ENCODE measurements at places on chromosomes 7 and 10.
A peak's percentile ranks its signal among the peaks of the same experiment; 100 is the strongest.

DNA sequence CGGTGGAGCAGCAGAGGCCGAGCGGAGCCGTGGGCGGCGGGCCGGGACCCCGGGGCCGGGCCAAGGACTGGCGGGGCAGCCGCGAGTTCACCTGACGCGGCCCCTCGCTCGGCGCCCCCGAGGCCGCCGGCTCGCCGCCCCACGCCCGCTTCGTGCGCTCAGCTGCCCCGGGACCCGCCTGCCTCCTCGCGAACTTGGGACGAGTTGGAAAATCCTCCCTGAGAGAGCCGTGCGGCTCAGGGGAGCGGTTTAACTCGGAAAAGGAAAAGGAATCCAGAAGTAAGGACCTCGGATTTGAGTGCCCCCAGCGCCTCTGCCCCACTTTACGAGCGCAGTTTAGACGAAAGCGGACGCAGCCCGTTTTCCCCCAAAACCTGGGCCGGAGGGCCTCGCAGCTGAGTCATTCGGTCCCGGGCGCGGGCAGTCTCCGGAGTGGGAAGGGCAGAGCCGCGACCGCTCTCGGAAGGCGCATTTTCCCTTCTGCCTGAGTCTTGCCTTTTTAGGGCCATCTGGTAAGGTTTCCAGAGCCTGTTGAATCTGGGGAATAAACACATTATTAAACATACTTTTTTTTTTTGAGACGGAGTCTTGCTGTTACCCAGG lies 744 bp downstream of the CREM start:
- DNase-seq = peak; percentile 32

DNA sequence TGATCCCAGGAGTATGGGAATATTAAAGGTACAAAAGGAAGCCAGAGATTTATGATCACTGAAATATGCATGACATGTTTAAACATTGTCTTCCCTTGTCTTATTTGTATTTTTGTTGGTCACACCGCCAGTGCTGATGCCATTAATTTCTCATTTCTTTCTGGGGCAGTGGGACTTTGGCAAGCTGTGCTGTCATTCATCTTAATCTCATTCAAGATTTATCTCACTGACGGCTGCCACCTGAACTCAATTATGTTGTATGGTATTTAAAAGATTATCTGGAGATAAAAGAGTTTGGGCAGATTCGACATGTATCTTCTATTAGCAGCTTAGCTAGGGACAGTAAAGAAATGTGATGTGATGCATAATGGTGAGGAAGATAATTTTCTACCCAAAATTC lies 284.9 kb upstream of the PLXDC2 start:
- no peak for DNase-seq

DNA sequence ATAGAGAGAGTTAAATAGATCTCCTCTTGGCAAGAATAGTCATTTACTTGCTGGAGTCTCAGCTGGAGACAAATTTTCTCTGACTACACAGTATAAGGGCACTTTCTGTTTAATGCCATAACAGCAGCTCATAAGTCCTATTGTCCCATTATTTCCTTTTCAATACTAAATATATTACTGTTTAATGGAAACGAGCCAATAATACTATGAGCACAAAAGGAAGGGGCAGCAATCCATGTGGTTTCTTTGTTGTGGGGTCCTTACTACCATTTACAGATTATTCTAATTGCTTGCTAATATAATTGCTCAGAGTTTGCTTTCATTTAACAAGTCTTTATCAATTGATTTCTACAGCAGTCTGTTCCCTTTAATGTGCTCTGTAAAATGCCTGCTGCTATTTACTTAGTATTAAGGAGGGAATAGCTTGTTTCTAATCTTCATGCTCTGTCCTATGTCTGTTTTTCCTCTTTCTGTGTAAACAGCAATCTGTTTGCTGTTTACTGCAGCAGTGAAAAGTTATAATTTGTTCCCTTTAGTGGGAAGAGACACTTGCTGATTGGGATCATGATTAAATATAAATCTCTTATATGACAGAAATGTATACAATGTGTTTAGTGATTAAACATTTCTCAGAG lies 296.2 kb upstream of the SMIM30 start:
- no peak for DNase-seq

DNA sequence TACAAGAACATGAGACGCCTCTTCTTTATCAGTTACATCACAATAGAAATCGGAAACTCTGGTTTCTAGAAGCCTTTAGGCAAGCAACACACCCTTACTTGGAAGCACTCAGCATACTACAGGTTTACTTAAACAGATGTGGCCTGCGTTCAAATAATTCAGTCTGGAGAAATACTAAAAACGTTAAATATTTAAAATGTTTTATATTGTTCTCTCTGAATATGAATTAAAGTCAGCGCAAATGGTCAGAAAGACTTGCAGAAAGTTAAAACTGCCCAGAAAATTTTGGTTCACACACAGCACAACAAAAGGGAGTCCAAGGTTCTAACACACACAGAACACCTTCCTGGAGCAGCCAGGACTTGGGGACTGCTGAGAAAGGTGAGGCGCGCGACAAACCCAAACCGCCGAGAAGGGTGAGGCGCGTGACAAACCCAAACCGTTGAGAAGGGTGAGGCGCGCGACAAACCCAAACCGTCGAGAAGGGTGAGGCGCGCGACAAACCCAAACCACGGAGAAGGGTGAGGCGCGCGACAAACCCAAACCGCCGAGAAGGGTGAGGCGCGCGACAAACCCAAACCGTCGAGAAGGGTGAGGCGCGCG lies 25.8 kb downstream of the ESYT2 start:
- DNase-seq = no peak

GRCh38 chr10:95413588-95413987 lies 122.8 kb upstream of the PDLIM1 start:
- no peak for DNase-seq

Data from bone marrow (tissue), 2 donors.